ENCODE measurements at places on chromosomes 16 and 17.
A peak's percentile ranks its signal among the peaks of the same experiment; 100 is the strongest.

DNA sequence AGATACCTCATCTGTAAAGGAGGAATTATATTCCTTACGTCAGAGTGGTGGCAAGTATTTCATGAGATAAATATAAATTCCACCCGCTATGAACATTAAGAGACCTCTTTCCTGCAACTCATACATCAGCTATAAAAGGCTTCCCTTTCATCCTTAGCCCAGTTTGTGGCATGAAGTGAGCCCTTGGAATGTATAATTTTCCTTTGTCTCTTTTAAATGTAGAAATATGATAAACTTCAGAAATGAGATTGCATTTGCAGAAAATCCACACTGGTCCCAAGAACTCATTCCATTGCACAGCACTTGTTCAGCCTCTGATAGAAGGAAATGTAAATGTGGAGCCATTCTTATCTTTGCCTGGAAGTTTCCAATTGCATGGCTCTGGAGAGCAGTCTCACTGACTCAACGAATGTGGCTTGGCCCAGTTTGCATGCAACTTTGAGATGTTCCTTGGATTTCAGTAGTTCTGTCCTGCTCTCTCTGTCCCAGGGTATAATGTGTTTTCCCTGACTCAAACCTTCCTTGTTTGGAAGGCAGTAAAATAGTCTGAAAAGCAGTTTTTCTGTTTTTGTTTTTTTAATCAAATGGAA lies 746.4 kb downstream of the CDH11 start:
- no peak for DNase-seq

DNA sequence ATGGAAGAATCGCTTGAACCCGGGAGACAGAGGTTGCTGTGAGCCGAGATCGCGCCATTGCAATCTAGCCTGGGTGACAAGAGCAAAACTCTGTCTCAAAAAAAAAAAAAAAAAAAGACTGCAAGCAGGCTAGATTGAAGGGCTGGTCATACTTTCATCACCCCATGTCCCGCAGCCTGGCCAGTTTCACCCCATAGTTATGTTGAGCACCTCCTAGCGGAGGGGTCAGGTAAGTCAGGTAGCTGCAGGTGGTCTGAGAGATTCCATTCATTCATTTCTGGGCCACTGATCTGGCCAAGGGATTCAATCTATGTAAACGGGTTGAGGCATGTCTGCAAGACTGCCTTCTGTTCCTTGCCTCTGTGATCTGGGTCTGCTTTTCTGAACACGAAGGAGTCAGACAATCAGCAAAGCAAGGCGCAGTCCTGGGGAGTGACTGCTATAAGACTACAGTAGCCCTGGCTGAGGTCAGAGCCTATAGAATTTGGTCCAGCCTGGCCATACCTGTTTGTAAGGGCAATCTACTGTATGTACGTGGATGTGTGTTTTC lies 23.6 kb upstream of the BPTF start:
- no peak for DNase-seq

DNA sequence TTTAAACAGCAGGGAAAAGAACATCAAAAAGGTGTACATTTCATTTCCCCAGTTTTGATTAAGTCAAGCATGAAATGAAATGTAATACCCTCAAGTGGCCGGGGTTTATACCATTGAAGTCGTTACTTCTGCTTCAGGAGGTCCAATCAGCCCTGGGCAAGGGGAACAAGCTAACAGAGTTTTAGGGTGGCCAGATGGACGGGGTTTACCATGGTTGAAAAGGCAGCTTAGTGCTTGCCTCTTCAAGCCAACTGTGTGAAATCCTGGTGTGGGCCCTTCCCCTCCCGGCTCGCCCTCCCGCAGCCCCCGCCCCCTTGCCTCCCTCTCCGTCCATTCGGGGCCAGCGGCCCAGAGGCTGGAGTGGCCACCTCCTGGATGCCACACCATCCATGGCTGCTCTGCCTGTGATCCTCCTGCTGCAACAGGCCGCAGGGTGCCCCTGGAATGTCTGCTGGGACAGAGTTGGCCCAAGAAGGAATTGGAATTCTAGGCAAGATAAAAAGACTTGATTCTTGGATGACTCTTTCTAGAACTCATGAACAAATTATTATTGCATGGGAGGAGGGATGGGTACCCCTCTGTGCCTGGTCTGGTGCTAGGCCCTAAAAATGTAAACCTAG lies 296.2 kb upstream of the IRX3 start:
- DNase-seq = no peak

GRCh38 chr17:72646176-72646575 lies 446.3 kb downstream of the SLC39A11 start:
- no peak for DNase-seq

DNA sequence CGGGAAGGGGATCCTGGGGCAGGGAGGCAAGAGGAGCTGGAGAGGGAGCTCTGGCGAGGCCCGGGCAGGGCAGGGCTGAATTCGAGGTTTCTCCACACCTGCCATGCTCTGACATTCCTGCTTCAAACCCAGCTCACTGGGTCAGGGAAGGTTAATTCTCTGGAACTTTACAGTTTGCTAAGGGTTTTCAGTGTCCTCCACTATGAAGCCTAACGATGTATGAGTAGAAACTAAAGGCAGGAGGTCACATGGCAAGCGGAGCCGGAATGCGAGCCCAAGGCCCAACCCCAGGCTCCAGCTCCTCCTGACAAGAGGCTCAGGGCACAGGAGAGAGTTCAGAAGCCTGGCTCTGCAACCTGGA lies 29.2 kb downstream of the DCAKD start:
- no peak for DNase-seq

- no peak for DNase-seq
These were observed 19.8 kb upstream of the SSTR5 start for GRCh38 chr16:1052721-1053120.

- DNase-seq = no peak
These were observed 18.2 kb downstream of the CLUAP1 start for GRCh38 chr16:3518986-3519348.

- DNase-seq = no peak
These were observed 2.9 kb upstream of the DEF8 start for GRCh38 chr16:89945654-89946053.

GRCh38 chr17:2560658-2561057 lies 32.8 kb upstream of the PAFAH1B1 start:
- no peak for DNase-seq

GRCh38 chr17:64337676-64338075 lies 53.0 kb downstream of the PECAM1 start:
- no peak for DNase-seq

DNA sequence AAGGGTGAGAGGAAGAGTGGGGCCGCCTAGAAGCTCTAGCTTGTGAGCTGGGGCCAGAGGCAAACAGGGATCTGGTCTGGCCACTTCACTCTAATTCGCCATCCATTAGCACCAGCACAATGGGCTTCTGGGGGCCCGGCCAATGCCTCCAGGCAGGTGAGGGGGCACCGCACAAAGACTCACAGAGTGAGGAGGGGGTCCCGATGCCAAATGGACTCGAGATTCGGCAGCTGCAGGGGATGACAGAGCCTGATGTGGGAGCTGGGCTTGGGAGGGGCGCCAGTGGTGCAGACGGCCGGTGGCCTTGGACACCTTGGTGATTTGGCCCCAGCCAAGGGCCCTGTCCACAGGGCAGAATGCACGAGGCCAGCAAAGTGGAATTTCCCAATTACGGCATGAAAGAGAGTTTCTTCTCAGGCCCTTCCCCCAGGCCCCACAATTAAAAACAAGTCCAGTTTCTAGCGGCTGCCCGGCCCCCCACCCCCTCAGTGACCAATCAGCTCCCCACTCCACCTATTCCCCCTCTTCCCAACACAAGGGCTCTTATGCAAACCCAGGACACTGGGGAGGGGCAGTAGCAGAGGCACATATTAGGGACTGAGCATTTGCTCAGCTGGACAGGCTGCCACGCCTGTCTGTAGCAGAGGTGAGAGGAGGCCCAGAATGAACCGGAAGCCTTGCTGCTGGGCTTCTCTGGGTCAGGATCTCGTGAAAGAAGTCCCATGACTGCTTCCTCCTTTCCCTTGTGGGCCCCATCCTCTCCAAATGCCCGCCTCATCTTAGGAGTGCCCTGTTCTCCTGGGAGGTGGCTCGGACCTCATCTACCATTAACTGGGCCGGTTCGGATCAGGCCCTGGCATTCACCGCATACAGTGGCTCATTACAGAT lies 39.4 kb upstream of the MTSS2 start:
- no peak for DNase-seq

GRCh38 chr17:1493291-1493980 lies 950 bp upstream of the MYO1C start:
- DNase-seq = no peak

DNA sequence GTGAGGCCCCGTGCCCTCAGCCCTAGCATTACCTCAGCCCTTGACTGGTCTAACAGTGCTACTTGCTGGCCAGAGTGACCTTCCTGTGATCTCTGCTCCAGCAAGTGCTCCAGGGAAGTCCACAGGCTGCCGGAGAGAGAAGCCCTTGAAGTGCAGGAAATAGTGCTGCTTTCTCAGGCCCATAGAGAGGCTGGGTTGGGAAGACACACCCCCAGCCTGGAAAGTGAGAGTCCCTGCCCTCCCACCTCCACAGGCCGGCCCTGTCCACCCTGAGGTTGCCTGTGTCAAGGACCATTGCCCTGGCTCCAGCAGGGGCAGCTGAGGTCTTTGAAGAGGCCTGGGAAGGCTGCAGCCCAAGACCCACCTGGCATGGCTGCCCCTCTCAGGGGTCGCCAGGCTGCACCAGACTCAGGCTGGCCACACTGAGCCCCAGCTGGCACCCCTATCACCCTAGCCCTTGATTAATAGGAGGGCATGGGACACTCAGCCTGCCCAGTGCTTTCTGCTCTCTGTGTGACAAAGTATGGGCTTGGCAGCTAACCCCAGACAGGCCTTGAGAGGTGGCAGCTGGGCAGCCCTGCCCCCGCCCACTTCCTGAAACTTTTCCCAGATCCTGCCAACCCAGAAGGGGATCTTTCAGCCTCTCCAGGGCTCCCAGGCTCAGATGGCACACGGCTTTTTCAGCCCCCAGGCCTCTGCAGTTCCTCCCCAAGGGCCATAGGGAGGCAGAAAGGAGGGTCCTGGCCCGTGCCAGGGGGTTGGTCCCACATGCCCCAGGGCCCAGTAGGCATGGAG lies 21.7 kb downstream of the ATP6V0D1 start:
- no peak for DNase-seq

GRCh38 chr17:69506489-69506888 lies 92.0 kb downstream of the MAP2K6 start:
- DNase-seq = no peak

DNA sequence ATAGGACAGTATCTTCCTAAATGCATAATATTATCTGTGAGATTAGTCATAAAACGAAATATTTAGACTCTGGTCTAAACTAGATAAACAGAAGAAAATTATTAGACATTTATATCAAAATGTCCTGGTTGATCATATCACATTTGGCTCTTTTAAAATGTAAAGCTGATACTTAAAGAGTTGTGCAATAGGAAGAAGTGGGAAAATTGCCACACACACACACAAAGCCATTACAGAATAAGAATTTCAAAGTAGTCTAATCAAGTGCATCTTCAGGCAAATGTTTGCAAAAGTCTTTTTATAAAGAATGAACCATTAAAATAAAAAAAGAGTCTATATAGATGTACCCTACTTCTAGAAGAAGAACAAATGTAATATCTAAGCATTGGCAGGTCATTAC lies 301.7 kb downstream of the KIF2B start:
- DNase-seq = no peak

- no peak for DNase-seq
These were observed 347.7 kb upstream of the KIF2B start for GRCh38 chr17:53475002-53475401.

DNA sequence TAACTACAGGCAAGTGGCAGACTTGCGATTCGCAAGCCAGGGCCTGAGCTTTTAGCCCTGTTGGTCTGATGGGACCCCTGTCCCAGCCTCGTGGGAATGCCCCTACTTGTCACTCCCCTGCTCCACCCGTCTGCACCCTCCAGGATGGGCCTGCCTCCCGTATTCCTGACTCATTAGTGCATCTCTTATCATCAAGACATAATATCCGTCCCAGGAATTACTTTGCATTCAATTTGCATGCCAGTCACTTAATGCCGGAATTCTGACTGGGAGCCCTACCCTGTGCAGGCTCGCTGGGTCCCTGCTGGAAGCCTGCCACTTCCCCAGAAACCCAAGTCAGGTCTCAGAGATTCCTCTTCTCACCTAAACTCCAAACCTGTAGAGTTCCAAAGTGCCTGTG lies 3.3 kb downstream of the PRSS53 start:
- no peak for DNase-seq

GRCh38 chr17:59783221-59784047 lies 76.0 kb downstream of the VMP1 start:
- peak; percentile 41 for DNase-seq

- no peak for DNase-seq
These were observed 200.6 kb upstream of the CIBAR2 start for GRCh38 chr16:85312642-85313525.

DNA sequence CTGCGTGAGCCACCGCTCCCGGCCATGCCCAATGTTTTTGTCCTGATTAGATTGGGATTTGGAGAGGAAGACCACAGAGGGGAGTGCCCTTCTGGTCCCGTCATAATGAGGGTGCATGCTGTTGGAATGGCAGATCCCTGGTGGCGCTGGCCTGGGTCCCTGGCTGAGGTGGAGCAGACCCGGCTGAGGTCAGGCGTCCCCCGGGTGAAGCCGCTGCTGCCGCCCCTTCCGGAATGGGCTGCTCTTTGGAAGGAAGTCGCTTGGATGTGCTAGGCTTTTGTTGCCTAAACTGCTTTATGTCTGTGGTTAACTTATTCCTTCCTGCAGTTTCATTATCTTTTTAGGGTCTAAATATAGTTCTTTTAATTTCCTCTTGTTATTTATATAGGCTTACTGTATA lies 120.3 kb upstream of the CHMP6 start:
- no peak for DNase-seq

- no peak for DNase-seq
These were observed 50.6 kb downstream of the MED13 start for GRCh38 chr17:62014526-62014925.

GRCh38 chr16:66318505-66318904 lies 48.0 kb upstream of the CDH5 start:
- no peak for DNase-seq

GRCh38 chr17:28860363-28860808 lies 5.6 kb downstream of the ERAL1 start:
- no peak for DNase-seq

GRCh38 chr17:30344283-30345088 lies 10.6 kb upstream of the TMIGD1 start:
- no peak for DNase-seq

DNA sequence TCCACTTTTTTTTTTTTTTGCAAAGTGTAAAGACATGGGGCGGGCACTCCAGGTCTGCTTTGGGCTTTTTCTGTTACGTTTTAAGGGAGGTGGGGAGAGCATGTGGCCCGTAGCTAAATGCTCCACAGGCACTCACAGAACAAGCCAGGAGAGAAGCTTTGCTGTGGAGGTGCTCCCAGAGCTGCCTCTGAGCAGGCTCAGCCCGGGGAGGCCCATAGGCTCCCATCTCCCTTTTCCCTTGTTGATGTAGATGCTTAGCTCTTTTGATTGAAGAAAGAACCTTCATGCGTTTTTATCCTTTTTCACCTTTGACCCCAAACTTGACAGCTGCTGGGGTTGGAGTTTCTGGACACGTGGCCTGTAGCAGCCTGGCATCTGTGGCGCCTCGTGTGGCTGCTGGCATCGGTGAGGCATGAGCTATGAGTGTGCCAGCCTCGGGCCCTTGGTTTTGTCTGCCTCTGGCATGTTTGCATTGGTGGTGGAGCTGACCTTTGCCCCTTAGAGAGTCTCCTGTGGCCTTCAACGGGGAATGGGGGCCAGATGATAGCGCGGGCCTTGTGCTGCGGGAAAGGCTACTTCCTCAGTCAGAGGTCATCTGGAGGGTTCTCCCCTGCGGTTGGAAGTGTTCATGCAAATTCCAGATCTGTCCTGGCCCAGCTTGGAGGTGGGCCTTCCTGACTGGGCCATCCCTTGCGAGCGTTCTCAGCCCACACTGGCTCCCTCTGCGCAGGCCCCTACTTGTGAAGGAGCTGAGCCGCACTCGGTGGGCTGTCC lies 20.0 kb upstream of the IL17C start:
- DNase-seq = no peak
